ENCODE measurements at places on chromosomes 2 and 18.

GRCh38 chr2:211503198-211503597, 946.8 kb downstream of the CPS1 start:
- no peak for DNase-seq

- DNase-seq, result no peak
These were observed 457.0 kb upstream of the HNRNPA3 start for GRCh38 chr2:176755537-176756135.

DNA sequence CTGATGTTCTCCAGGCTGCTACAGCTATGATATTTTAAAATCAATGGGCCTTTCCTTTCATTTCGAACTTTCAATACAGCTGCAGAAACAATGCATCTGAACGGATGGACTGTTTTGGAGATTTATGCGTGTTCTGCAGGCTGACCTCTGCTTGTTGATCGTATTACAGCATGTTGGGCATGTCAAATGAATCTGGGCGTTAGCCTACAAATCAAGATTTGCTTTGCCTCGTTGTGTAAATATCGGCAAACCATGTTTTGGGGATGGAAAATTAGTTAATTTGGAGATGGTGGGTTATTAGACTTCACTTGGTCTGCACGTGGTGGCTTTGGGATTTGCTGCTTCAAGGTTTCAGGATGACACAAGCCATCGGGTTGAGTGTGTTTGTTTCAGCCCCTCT, 129.3 kb downstream of the AGAP1 start:
- DNase-seq, result no peak

DNA sequence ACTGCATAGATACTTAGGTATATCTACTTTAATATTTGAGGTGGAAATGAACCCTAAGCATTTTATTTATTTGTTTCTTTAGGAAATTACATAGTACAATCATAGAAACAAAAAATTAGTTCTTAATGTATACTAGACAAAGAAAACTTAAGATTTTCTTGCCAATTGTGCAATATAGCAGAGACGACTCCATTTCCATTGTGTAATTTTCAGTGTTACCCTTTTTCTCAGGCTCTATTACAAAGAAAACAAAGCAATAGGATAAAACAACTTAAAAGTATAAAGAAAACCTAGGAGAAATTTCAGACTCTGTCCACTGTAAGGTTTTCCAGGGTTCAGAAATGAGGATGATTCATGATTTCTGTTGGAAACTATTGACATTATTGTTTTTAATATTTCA, 89.0 kb upstream of the SERTAD2 start:
- no peak for DNase-seq

DNA sequence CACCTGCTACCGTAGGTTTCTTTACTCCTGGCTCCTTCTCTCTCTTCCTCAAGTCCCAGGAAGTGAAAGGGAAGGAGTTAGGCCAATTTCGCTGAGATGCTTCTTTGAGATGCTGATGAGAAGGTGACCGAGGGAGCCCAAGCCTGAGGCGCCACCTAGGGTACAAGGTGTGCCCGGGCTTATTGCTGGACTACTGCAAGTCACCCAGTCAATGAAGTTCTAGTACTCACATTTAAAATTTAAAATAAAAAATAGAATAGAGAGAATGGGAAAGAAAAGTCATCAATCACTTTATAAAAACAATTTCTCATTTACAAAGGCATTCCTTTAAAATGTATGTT, 45.3 kb downstream of the ACAA2 start:
- no peak for DNase-seq

DNA sequence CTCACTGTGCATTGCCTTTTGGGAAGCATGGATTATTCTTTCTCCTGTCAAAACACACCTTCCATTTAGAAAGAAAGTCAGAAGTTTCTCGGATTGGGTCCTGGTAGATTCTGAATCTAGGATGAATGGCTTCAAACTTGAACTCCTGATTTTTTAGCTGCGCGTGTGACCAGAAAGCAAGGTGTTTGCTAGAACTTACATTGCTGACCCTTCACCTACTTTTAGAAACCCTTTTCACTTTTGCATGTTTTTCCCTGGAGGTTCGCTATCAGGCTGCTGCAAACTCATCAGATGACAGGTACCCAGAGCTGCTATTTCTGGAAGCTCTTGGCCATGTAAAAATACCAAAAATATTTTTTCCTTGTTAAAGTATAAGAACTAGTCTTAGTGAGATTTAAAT, 132.0 kb downstream of the QPCT start:
- DNase-seq, result no peak
